ENCODE measurements at places on chromosomes 11 and 22.
A peak's percentile ranks its signal among the peaks of the same experiment; 100 is the strongest.

GRCh38 chr22:38260761-38261681 lies 11.8 kb downstream of the TMEM184B start:
- no peak overlapping the region for H3K4me3 ChIP-seq
- H3K4me1 ChIP-seq: peaks cover 40% of the 10 kb centered on the region
- no peaks in the 10 kb centered on the region for H3K36me3 ChIP-seq
- H3K27ac ChIP-seq: peak overlapping the region; percentile 61

GRCh38 chr11:102784380-102784779 lies 4.0 kb upstream of the MMP10 start:
- no peaks in the 10 kb centered on the region for H3K36me3 ChIP-seq
- H3K4me1 ChIP-seq: peaks cover 15% of the 10 kb centered on the region
- no peak overlapping the region for H3K4me3 ChIP-seq
- no peak for DNase-seq

DNA sequence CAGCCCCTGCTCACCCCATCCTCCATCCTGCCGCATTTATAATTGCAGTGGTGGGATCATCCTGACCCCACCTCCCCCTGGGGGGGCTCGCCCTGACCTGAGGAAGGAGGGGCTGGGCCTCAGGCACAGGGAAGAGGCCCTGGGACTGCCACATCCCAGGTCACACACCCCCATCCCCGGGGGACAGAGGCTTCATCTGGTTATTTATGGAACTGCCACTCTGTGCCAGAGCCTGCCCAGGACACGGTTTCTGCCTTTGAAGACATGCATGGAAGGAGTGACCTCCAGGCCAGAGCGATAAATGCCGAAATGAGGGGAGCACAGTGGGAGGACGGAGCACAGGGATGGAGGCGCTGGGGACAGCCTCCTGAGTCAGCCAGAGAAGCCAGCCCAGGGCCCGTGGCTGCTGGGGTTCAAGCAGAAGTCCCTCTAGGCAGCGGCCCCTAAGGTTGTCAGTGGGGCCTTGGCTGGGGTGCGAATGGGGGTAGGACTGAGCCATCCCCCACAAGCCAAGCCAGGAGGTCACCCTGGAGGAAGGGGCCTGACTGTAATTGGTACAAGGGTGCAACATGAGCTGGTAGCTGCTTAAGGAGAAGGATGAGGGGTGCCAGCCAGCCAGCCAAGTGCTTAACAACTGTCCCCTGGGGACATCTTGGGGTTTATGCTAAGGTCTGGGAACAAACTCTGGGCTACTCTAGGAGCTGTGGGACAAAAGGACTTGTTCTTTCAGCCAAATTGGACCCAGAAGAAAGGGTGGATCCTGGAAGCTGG lies 51.4 kb upstream of the SHISAL1 start:
- H3K27ac ChIP-seq: no peak overlapping the region
- H3K27me3 ChIP-seq: no peaks in the 10 kb centered on the region
- no peaks in the 10 kb centered on the region for H3K36me3 ChIP-seq
- DNase-seq: no peak
- no peak overlapping the region for H3K4me3 ChIP-seq

- no peak overlapping the region for H3K4me3 ChIP-seq
- H3K27ac ChIP-seq: no peak overlapping the region
- H3K36me3 ChIP-seq: no peaks in the 10 kb centered on the region
- DNase-seq: no peak
- peaks cover 3% of the 10 kb centered on the region for H3K4me1 ChIP-seq
Measured at GRCh38 chr11:13606701-13607100, 61.8 kb upstream of the FAR1 start.

DNA sequence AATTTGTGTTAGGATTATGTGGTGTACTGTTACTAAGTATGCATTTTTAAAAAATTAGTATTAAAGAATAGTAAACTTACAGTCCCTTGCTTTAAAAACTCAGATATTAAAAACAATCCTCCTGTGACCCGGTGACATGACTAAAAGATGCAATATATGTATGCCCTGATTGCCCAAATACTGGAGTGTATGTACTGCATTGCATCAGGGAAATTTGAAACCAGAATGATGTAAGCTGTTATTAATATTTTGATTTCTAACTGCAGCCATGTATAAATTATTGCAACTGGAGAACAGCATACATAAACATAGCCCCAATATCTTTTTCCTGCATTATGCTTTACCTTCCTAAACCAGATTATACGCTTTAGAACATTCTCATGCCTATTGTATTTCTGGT lies 3.7 kb upstream of the HSPA8 start:
- no peak for DNase-seq
- H3K36me3 ChIP-seq: no peaks in the 10 kb centered on the region
- H3K4me3 ChIP-seq: no peak overlapping the region
- peaks cover 21% of the 10 kb centered on the region for H3K4me1 ChIP-seq
- H3K27ac ChIP-seq: no peak overlapping the region
- no peaks in the 10 kb centered on the region for H3K27me3 ChIP-seq

DNA sequence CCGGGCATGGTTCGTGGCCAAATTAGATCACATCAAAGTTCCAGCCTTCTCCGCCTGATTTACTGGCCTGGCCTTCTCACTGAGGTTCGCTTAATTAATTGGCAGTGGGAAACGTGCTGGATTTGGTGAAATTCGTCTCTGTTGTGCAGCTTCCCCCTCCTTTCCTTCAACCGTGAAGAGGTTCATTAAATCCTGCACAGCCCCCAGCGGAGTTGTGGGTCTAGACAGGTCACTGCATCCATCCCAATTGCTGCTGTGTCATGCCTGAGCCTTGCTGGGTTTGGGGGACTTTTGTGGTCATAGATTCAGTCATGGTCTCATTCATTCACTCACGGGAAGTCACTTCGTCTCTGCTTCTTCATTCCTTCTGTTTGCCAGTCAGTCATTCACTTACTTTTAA lies 90.0 kb downstream of the INSC start:
- H3K36me3 ChIP-seq: no peaks in the 10 kb centered on the region
- peaks cover 10% of the 10 kb centered on the region for H3K4me1 ChIP-seq
- H3K27ac ChIP-seq: no peak overlapping the region
- no peak for DNase-seq

- no peak overlapping the region for H3K27ac ChIP-seq
- H3K27me3 ChIP-seq: no peaks in the 10 kb centered on the region
- DNase-seq: no peak
- peaks cover 14% of the 10 kb centered on the region for H3K4me1 ChIP-seq
Measured at GRCh38 chr11:66006134-66006890, 4.0 kb downstream of the BANF1 start.

DNA sequence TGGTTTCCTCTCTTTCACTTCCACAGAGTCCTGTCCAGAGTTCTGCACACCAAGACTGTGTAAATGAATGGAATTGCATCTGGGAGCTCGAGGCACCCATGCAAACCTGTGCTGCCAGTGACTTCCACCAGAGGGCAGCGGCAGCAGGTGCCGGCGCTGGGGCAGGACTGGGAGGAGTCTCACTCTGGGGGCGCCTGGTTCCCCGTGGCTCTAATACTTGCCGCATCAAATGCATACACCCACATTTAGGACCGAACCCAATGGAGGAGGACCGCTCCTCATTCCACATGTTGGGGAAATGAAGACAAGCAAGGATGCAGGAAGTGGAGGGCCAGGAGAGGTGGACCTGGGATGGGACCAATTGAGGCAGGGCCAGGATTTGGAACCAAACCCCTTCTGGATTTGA lies 1.1 kb upstream of the CD6 start:
- DNase-seq: peak; percentile 68
- no peak overlapping the region for H3K27ac ChIP-seq
- no peak overlapping the region for H3K4me3 ChIP-seq
- no peaks in the 10 kb centered on the region for H3K36me3 ChIP-seq

GRCh38 chr11:64915376-64915887 lies 1.6 kb downstream of the ATG2A start:
- H3K27ac ChIP-seq: no peak overlapping the region
- no peaks in the 10 kb centered on the region for H3K36me3 ChIP-seq
- no peaks in the 10 kb centered on the region for H3K27me3 ChIP-seq
- peaks cover 30% of the 10 kb centered on the region for H3K4me1 ChIP-seq
- no peak overlapping the region for H3K4me3 ChIP-seq
- DNase-seq: no peak

DNA sequence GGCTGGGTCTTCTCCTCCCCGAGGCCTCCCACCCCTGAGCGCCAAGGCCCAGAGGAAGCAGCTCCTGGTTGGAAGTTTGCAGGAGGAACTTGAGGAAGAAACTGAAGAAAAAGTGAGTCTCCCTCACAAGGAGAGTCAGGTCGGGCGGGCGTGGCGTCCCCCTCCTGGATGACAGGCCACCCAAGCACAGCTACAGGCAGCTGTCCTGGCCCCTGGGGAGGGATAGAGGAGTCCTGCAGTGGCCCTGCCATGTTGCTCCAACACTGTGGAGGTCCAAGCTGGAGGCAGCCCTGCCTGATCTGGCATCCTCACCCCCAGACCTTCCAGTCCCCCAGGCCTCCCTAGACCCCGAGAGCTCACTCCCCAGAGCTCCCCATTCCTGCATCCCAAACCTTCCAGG lies 1150.1 kb downstream of the BRD1 start:
- H3K27ac ChIP-seq: no peak overlapping the region
- DNase-seq: no peak
- no peaks in the 10 kb centered on the region for H3K36me3 ChIP-seq
- no peak overlapping the region for H3K4me3 ChIP-seq
- H3K4me1 ChIP-seq: no peaks in the 10 kb centered on the region

DNA sequence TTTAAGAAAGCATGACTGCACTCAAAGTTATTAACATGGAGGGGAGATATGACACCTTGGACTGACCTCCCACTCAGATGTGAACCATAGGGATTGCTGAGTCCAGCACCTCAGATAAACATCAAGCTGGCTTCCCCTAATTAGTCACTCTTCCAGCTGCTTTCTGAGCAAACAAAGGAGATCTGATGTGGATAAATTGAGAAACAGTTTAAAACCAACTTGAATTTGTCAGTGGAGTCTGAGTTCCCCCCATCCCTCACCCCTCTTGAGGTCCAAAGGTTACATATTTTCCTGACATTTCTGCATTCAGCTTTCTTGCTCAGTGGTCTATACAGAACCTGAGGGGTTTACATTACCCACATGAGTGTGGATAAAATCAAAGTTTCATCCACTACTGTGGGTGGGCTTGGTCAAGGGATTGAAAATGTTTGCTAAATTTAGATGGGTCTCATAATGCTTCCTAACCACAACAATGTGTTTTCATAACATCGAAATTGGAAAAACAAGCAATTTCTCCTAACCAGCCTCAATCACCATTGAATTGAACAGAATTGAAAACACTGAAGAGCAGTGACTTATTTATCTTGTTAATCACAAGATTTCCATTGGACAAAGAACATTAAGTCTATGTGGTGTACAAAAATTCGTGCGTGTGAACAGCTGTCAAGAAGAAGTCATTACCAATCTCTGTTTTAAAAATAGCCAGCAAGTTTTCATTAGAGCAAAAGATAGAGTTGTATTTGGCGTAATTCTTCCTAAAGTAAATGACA lies 292.3 kb downstream of the METTL15 start:
- H3K4me3 ChIP-seq: no peak overlapping the region
- H3K4me1 ChIP-seq: no peaks in the 10 kb centered on the region
- H3K36me3 ChIP-seq: no peaks in the 10 kb centered on the region

GRCh38 chr11:3166268-3167142 lies 1.4 kb upstream of the OSBPL5 start:
- H3K4me3 ChIP-seq: no peak overlapping the region
- H3K27me3 ChIP-seq: no peaks in the 10 kb centered on the region
- peak; percentile 10 for DNase-seq
- no peaks in the 10 kb centered on the region for H3K36me3 ChIP-seq
- no peak overlapping the region for H3K27ac ChIP-seq
- peaks cover 45% of the 10 kb centered on the region for H3K4me1 ChIP-seq

DNA sequence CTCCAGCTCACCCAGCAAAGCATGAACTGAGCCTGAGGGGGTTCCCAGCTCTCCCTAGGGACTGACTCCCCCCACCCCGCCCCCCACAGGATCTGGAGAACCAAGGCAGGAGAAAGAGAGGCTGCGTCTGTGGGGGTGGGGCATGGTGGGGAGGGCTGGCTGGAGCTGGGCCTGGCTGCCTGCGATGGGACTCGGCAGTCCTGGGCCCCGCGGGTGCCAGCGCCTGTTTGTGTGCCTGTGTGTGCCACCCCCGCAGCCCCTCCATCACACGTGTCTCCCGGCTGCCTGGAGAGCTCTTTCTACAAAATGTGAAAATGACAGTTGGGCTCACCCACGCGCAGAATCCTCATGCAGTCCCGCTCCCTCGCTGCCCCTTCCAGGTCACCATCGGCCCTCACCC lies 46.8 kb downstream of the CACNA1I start:
- DNase-seq: no peak
- no peaks in the 10 kb centered on the region for H3K27me3 ChIP-seq
- no peaks in the 10 kb centered on the region for H3K4me1 ChIP-seq
- no peak overlapping the region for H3K27ac ChIP-seq
- no peak overlapping the region for H3K4me3 ChIP-seq
- H3K36me3 ChIP-seq: no peaks in the 10 kb centered on the region

DNA sequence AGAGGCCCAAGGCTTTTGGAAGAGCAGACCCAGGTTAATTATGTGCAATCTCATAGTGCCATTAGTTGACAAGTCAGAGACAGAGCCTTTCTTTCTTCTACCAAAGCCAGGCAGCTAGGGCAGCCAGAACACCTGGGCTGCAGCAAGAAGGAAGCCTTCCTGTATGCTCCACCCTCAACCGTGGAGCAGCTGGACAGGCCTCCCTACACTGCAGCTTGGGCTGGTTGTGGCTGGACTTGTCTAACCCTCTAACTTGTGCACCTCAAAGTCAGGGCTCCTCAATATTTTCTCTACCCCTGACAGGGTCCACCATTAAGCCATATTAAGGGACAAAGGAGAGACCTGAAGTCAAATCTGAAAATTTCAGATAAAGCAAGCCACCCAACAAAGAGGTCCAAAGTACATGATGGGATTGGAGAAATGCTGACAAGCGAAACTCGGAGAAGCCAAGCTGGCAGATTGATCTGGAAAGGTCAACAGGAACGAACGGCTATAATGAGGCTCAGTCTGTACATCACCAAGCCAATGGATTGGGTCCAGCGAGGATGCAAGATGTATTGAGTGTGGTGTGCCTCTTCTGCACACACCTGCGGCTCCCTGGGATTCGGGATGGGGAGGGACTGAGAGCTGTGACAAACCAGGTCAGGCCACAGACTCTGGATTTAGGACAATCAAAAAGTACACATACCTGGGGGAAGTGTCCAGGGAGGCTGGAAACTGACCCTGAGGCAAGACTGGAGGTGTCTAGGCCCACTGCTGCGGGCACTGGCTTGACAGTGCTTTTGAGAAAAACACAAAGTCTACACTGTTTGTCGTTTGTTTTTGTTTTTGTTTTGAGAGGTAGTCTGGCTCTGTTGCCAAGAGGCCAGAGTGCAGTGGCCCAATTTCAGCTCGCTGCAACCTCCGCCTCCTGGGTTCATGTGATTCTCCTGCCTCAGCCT lies 11.7 kb upstream of the SLC43A3 start:
- no peak for DNase-seq
- H3K4me1 ChIP-seq: peaks cover 11% of the 10 kb centered on the region
- H3K27ac ChIP-seq: no peak overlapping the region
- H3K27me3 ChIP-seq: no peaks in the 10 kb centered on the region
- no peak overlapping the region for H3K4me3 ChIP-seq
- H3K36me3 ChIP-seq: no peaks in the 10 kb centered on the region

DNA sequence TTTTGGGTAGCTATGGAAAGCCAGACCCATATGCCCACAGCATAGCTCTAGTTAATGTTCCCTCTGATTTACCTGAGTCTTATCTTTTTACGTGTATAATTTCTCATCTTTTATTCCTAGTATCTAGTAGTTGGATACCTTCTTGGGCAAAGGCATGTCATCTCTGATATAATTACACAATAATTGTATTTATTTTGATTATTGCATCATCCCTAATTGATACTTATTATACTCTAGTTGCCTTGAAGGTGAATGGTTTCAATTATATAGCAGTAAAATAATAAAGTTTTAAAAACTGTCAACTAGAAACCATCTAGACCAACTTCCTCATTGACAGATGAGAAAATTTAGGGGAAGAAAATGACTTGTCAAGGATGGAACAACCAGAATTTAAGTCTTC lies 347.3 kb downstream of the SOX6 start:
- no peak for DNase-seq
- H3K27me3 ChIP-seq: no peaks in the 10 kb centered on the region
- no peak overlapping the region for H3K27ac ChIP-seq
- no peaks in the 10 kb centered on the region for H3K36me3 ChIP-seq
- peaks cover 13% of the 10 kb centered on the region for H3K4me1 ChIP-seq
- no peak overlapping the region for H3K4me3 ChIP-seq

All from body of pancreas (tissue), 4 donors.